ENCODE measurements at places on chromosomes 4 and X.
A peak's percentile ranks its signal among the peaks of the same experiment; 100 is the strongest.

GRCh38 chrX:103831342-103831802 lies 685 bp downstream of the RAB9B start:
- no peak for DNase-seq

DNA sequence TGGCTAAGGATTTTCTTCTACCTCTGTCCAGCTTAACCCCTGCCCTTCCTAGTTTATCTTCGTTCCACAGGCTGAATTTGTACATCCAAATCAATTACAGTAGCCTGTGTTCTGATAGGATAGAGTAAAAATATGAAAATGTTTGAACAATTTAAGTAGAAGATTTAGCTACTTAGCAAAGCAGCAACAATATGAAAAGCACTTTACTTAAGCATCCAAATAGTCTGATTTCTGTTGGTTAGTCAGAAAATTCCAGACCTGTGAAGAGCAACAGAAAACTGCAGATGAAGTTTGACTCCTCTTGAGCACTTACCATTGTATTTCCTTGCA lies 2.0 kb downstream of the ARSJ start:
- DNase-seq: no peak

- DNase-seq: no peak
Observed at GRCh38 chr4:23388255-23388654, 501.6 kb downstream of the PPARGC1A start.

DNA sequence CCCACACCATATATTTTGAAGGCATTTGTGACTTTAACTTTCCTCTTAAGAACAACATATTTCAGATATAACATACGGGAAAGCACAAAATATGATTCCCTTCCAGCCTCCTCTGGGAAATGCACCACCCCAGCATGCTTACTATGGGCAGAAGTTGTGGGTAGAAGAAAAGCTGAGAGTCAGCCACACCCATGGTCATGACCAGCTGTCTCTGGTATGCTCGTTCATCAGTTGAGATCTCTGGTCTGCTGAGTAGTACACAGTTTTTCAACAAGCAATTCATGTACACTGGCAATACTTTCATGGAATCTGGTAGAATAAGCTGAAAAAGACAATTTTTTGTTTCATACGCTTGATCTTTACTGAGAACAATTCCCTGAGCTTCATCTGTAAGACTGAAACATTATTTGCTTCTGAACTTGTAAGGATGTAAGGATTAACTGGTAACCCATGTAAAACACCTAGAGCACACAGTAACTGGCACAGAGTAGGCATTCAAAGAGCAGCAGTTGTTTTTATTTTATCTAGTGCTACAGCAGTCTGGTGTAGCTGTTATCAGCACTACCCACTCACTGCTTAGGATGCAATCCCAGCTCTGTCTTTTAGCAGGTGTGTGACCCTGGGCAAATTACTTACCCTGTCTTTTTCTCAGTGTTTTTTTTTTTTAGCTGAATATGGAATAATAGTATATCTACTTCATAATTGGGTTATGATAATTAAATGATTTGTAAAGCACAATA lies 47.6 kb downstream of the METTL14 start:
- DNase-seq: peak; percentile 12

DNA sequence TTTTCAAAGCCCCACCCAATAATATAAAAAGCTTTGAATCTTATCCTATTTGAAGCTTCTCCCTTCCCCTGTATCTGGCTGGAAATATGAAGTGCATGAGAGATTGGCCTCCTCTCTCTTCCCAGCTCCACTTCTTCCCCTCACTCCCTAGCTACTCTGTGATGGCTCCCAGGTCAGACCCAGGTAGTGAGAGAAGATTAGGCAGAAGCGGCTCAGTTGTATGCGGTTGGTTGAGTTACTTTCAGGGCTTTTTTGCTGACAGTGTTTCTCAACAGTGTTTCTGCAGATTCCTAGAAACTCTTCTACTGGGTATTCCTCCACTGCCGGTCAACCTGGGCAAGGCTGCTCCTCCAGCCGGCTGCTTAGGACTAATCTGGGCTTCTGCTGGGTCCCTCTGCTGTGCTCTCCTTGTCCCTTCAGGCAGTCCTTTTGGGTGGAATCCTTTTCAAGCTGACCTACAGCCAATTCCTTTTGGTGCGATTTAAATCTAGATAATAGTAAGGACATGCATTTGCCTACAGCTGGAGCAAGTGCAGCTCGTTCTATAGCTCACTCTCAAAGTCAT lies 87.4 kb upstream of the SLC7A11 start:
- DNase-seq: no peak

DNA sequence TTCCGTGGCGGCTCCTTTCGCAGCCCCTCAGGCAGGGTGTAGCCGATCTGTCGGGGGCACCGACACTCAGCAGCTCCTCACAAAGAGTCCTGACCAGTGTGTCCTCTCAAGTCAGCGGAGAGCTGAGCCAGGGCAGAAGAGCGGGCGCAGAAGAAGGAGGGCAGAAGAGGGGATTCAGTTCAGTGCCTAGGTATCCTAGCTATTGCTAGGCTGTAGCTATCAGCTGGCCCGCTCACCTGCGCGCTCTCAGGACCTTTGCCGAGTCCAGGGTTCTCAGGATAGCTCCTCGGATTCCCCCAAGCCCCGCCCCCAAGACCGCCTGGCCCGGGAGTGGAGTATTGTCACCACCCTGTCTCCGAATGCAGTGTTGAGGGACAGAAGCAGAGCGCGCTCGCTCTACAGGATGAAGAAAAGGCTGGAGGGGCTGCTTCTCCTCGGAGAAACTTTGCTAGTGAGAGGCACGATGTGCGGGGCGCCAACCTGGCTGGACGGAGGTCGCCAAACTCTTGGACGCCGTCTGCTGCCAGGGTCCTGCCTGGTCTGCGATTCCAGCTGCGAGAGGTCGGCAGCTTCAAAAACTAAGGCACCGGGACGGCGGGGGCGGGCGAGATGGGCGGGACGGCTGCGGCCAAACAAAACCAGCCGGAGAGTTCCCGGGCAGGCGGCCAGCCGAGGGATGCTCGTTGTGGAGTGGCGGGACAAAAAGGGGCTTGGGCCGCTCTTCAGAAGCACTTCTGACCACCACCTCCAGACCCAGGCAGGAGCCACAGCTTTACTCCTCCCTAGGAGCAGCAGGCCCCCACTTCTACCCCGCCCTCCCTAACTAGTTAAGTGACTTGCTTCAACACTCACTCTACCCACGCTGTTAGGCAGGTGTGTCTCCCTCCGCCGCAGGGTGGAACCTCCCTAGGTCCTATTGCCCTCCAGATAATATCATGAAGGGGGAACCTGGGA lies at the start of gene XKRX:
TSS of gene XKRX (minus strand) at position 258 of the 954 bp plus-strand sequence. CDS start 613 bp downstream, outside the sequence.
- DNase-seq: peak; percentile 35

DNA sequence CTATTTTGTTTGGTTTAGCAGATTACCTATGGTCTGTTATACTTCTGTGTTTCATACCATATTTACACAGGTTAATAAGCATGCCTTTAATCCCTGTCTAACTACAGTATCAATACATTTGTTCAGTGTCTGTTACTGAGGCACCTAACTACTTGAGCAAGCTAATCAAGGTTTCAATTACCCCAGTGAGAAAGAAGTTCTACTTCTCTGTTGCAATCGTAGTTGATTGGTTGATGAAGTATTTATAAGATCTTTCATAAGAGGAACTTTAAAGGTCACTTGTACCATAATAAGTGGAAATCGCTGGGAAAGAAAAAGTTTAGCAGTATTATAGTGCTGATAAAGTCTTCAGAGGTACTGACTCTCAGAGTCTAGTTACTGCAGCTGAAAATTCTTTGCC lies 490.6 kb downstream of the RPA4 start:
- DNase-seq: no peak

GRCh38 chr4:125266901-125267604 lies 47.7 kb upstream of the FAT4 start:
- no peak for DNase-seq

DNA sequence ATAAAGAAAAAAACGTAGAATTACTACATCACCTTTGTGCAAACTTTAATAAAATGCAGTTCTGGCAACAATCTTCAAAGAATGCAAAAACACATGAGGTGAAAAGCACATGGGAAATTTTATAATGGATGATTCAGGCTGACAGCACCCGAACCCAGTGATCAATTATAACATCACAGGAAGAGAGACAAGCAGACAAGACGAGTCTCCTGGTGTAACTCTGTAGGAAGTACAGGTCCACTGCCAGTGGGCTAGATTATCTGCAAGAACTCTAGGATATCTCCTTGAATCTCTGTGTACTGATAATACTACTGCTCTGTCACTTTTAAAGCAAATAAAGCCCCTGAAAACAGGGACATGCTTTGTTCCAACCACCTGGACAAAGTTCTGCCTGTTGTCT lies 58.9 kb upstream of the NXF3 start:
- DNase-seq: no peak

DNA sequence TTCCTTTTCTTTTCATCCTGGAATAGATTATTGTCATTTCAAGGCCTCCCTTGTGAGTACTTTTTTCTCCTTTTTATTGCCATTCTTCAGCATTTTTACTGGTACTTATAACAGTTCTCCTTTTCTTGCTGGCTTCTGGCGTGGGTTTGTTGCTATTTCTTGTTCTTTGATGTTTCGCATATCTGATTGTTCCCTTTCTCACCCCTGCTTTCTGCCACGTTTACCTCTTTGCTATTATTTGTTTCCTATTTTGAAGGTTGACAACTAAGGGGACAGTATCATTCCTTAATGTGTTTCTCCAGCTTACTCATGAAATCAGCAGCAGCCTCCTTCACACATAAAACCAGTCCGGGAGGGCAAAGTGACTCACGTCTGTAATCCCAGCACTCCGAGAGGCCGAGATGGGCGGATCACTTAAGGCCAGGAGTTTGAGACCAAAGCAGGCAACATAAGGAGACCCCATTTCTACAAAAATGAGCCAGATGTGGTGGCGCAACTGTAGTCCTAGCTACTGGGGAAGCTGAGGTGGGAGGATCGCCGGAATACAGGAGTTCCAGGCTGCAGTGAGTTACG lies 72.6 kb downstream of the DMD start:
- DNase-seq: no peak

- DNase-seq: no peak
Observed at GRCh38 chrX:37504991-37505390, 66.5 kb upstream of the LANCL3 start.

DNA sequence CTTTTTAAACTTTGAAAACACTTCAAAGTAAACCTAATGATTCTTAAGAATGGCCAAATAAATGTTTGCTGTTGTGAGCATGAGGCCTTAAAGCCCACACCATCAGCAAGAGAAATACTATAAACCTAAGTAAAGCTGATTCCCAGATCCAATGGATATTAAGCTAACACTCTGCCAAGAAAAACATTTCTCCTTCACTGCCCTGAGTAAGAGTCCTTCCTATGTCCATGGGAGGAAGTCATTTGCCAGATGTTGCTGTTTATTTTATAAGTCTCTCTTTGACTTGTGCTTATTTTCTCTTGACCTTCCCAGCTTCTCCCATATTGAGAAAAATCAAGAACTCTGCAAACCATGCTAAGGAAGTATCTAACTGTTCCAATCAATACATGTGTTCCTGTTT lies 154.3 kb upstream of the EDNRA start:
- DNase-seq: no peak

DNA sequence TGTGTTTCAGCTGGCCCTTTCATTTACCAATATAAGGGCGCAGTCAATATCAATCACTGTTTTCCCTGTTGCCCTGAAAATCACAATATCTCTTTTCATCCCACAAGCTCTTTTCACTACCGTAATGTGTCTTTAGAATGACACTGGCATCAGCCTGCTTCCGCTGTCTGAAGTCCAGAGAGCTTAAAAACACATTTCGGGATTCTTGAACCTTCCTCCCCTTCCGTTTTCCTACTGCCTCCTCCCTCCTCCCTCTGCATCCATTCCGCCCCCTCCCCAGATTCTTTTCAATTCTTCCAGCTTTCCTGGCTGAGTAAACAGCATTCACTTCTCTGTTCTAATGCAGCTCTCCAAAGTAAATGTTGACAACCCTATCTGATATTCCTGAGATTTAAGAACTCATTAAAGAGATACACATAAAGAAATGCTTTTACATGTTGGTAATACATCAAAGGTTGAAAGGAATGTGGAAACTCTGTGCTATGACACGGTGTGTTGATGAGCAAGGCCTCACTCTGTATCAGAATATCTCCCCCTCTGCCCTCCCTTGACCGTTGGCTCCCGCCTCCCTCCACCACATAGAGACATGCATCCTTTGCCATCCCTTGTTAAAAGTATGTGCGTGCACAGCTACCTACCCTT lies 83.5 kb upstream of the SPRY1 start:
- no peak for DNase-seq

DNA sequence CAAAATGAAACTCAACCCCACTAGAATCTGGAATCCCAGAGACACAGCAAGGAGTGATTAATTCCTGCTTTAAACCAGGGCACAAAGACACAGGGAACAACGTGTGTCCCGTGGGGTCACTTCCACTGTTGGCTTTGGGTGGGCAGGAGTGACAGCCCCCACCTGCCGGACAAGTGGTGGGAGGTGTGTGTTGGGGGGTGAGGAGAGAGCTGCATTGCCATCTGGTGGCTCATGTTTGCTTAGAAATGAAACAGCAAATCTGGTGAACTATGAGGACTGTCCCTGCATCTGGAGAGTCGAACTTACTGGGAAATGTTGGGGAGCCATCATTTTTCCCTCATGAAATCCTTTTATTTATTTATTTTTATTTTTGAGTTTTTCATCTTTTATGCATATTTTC lies 75.9 kb upstream of the AFAP1 start:
- no peak for DNase-seq

DNA sequence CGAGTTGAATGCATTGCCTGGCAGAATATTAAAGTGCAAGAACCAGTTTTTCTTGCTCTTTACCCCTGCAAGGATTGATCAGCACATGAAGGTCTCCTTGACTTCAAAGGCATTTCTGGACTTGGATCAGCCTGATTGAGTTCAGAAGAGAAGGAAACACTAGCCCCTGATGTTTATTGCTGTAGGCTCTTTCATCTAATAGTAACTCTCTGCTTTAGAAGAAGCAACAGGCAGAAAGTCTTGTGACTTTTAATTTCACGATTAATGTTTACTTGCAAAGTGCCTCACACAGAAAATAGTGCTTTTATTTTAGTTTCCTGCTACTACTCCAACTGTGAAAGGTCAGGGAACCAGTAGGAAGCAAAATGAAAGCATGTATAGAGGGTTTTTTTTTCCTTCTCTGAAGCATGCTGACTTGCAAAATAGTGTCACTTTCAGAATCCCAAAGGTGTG lies 69.1 kb downstream of the PCDH7 start:
- no peak for DNase-seq

DNA sequence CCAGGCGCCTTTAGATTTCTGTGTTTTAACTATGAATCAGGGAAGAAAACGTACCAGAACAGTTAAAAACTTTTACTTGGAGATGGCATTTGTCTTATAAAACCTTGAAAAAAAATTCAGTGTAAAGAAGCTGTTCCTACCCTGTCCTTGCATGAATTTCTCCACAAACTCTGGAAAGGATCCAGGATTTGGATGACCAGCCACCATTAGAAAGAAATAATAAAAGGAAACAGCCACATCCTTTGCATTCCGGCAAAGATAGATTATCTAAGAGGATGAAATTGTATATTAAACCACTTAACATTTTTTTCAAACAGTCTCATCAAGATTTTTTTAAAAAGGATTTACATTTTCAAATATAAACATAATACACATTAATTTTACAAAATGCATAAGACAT lies 10.6 kb downstream of the SULT1E1 start:
- no peak for DNase-seq

Data from common myeloid progenitor, CD34-positive (primary cell).